ENCODE measurements at places on chromosomes 12 and 14. TPM values are rescaled to one million over a fixed set of nuclear protein-coding genes. Genes with fewer than 3 reads are reported as not detected.

CDKN1B gene
- total RNA-seq = 17.5 TPM

MYBPC1 gene
- not detected for total RNA-seq

GDF3 gene
- not detected for total RNA-seq

CDCA3 gene
- total RNA-seq = 2.1 TPM

C1QL4 gene
- not detected for total RNA-seq

RFX4 gene
- not detected for total RNA-seq

NFE2 gene
- total RNA-seq = not detected

ZNF891 gene
- 0.89 TPM for total RNA-seq

KLRC1 gene
- total RNA-seq = not detected

PLXNC1 gene
- total RNA-seq = 2.3 TPM

DPF3 gene
- 5.2 TPM for total RNA-seq

GPHB5 gene
- total RNA-seq = not detected

KCNK10 gene
- total RNA-seq = not detected

RALGAPA1 gene
- total RNA-seq = 28.5 TPM

All from smooth muscle cell of the umbilical artery (primary cell).